ENCODE measurements at places on chromosomes 3 and 15. TPM values are rescaled to one million over a fixed set of nuclear protein-coding genes. Genes with fewer than 3 reads are reported as not detected.
A peak's percentile ranks its signal among the peaks of the same experiment; 100 is the strongest.

DNA sequence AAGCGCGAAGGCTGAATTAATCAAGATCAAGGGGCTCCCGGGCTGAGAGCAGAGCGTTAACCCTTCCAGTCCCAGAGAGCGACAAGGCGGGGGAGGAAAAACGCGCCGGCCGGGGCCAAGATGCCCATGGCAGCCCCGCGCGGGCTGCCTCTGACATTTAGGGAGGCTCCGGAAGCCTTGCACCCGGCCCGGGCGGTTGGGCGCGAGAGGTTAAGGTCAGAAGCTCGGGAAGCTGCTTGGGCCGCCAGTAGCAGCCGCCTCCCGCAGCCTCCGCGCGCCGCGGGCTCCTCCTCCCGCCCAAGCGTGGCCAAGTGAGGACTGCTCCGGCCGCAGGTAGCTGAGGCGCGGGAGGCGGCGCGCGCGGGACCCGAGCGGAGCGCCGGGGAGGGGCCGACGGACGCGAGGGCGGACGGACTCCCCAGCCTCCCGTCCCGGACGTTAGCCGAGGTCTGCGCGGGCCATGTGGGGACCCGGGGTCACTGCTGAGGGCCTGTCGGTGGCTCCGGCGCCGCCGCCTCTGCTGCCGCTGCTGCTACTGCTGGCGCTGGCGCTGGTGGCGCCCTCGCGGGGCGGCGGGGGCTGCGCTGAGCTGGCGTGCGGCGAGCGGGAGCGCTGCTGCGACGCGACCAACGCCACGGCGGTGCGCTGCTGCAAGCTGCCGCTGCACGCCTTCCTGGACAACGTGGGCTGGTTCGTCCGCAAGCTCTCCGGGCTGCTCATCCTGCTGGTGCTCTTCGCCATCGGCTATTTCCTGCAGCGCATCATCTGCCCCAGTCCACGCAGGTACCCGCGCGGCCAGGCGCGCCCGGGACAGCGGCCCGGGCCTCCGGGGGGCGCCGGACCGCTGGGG is at the start of gene C3orf80:
TSS of gene C3orf80 (plus strand) at position 247 of the 850 bp plus-strand sequence. CDS start at position 461, 214 bp downstream.
- no peaks in the 10 kb centered on the region for H3K36me3 ChIP-seq
- peak within 1 kb of the TSS; percentile 81 for H3K4me3 ChIP-seq
- peaks cover 31% of the 10 kb centered on the region for H3K27me3 ChIP-seq
- no peak within 1 kb of the TSS for H3K27ac ChIP-seq
- DNase-seq, result peak; percentile 63

DNA sequence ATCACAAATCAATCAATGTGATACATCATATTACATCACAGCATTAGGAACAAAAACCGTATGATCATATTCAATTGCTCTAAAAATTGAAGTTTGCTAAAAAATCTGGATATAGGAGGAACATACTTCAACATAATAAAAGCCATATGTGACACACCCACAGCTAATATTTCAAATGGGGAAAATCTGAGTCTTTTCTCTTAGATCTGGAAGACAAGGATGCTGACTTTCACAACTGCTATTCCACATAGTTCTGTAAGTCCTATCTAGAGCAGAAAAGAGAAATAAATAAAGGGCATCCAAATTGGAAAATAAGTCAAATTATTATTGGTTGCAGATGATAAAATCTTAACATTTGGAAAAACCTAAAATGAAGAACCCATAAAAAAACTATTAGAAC is 256.8 kb upstream of the SGO1 start:
- no peaks in the 10 kb centered on the region for H3K4me1 ChIP-seq
- no peak for DNase-seq
- no peaks in the 10 kb centered on the region for H3K27me3 ChIP-seq
- no peak overlapping the region for H3K4me3 ChIP-seq
- no peaks in the 10 kb centered on the region for H3K36me3 ChIP-seq

- H3K4me1 ChIP-seq, result peaks cover 15% of the 10 kb centered on the region
- no peak overlapping the region for H3K27ac ChIP-seq
- H3K27me3 ChIP-seq, result no peaks in the 10 kb centered on the region
- no peak overlapping the region for H3K4me3 ChIP-seq
- no peak for DNase-seq
These were observed 13.6 kb downstream of the ARF4 start for GRCh38 chr3:57583544-57583943.

- no peak overlapping the region for H3K4me3 ChIP-seq
- H3K27me3 ChIP-seq, result no peaks in the 10 kb centered on the region
- no peak for DNase-seq
- H3K4me1 ChIP-seq, result no peaks in the 10 kb centered on the region
- no peak overlapping the region for H3K27ac ChIP-seq
- H3K36me3 ChIP-seq, result no peaks in the 10 kb centered on the region
These were observed 56.8 kb upstream of the NANOGP8 start for GRCh38 chr15:35141743-35142471.

- H3K36me3 ChIP-seq, result no peaks in the 10 kb centered on the region
- no peaks in the 10 kb centered on the region for H3K4me1 ChIP-seq
- no peak overlapping the region for H3K4me3 ChIP-seq
- no peak for DNase-seq
These were observed 67.1 kb downstream of the GRM7 start for GRCh38 chr3:6928064-6928463.

GRCh38 chr15:99732751-99733267 is 428 bp downstream of the LYSMD4 start:
- peak; percentile 64 for DNase-seq
- H3K36me3 ChIP-seq, result peaks cover 4% of the 10 kb centered on the region
- no peaks in the 10 kb centered on the region for H3K27me3 ChIP-seq
- peak overlapping the region; percentile 78 for H3K4me3 ChIP-seq

DNA sequence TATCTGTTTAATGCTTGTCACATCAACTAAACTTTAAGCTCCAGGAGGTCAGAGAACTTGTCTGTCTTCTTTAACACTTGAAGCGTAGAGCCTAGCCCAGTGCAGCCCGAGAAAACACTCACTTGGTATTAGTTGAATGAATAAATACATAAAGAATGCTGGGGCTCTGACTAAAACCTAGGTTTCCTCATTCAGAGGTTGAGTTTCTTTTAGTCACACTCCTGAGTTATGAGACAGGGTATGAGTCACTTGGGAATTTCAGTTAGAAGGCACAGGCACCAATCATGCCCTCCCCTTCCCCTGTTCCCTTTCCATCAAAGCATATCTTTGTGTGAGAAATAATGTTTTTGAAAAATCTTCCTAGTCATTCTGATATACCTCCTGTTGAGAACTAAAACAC is 589.8 kb upstream of the DPPA4 start:
- no peaks in the 10 kb centered on the region for H3K4me1 ChIP-seq
- no peak overlapping the region for H3K4me3 ChIP-seq
- no peak for DNase-seq
- H3K27ac ChIP-seq, result no peak overlapping the region
- H3K27me3 ChIP-seq, result peaks cover 14% of the 10 kb centered on the region
- no peaks in the 10 kb centered on the region for H3K36me3 ChIP-seq

DNA sequence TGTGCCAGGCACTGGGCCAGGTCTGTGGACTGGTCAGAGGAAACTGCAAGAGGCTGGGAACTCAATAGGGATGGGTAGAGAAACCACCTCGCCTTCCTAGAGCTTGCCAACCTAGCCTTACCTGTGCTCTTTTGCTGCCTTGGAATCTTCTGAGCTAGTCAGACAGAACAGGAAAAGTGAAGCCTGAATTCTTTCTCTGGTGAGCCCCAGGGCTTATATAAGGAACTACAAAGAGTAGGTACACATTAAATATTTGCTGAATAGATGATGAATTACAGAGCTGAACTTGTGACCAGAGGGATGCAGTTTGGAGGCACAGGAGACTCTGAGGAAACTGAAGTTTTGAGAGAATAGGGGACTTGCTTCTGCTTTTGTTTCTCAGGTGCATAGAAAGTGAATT is 15.6 kb upstream of the FBXW12 start:
- H3K4me1 ChIP-seq, result no peaks in the 10 kb centered on the region
- H3K36me3 ChIP-seq, result peaks cover 6% of the 10 kb centered on the region
- DNase-seq, result no peak
- H3K27ac ChIP-seq, result no peak overlapping the region

GRCh38 chr3:13282986-13283876 is 136.9 kb downstream of the NUP210 start:
- peak overlapping the region; percentile 69 for H3K4me3 ChIP-seq

- no peaks in the 10 kb centered on the region for H3K36me3 ChIP-seq
- H3K27me3 ChIP-seq, result no peaks in the 10 kb centered on the region
- peaks cover 23% of the 10 kb centered on the region for H3K4me1 ChIP-seq
- no peak for DNase-seq
- H3K27ac ChIP-seq, result peak overlapping the region; percentile 47
- peak overlapping the region; percentile 89 for H3K4me3 ChIP-seq
These were observed 556 bp downstream of the CAMK2N2 start for GRCh38 chr3:184260724-184261269.

DNA sequence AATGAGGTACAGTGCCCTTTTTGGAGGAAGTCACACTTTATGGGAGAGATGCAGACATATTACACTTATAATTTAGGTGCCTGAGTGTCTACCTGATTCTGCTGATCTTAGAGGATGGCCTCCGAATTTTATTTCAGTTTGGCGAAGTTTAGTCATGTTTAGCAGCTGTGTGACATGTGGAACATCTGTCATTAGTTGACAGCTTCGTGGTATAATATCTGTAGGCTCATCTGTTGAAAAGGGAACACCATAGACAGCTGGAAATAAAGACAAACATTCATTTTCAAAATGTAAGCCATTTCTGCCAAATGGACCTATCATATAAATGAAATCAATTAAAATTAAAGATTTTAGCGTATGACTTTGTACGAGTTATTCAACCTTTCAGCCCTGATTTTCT is 165.4 kb downstream of the CFAP20DC start:
- H3K36me3 ChIP-seq, result no peaks in the 10 kb centered on the region
- H3K27me3 ChIP-seq, result no peaks in the 10 kb centered on the region
- DNase-seq, result no peak
- no peaks in the 10 kb centered on the region for H3K4me1 ChIP-seq
- no peak overlapping the region for H3K27ac ChIP-seq

Gene ALDH1A3
- not detected for total RNA-seq

Gene HYKK
- 0.50 TPM for total RNA-seq

Gene C3orf85
- total RNA-seq, result not detected

Gene SAXO2
- total RNA-seq, result 0.59 TPM
